ENCODE measurements at places on chromosomes 5 and 9. TPM values are rescaled to one million over a fixed set of nuclear protein-coding genes. Genes with fewer than 3 reads are reported as not detected.

FAM81B gene
- total RNA-seq, result 0.49 TPM

SLC12A7 gene
- 13.7 TPM for total RNA-seq

SOHLH1 gene
- total RNA-seq, result not detected

P4HA2 gene
- total RNA-seq, result 88.9 TPM

PCDHB11 gene
- total RNA-seq, result 3.5 TPM

SIMC1 gene
- 11.6 TPM for total RNA-seq

ANKRD31 gene
- total RNA-seq, result 0.30 TPM

GRCh38 chr5:112738191-112738560 is 491 bp downstream of the APC start:
- DNase-seq, result no peak

GRCh38 chr5:172792701-172793570 is 21.9 kb upstream of the DUSP1 start:
- DNase-seq, result no peak

DNA sequence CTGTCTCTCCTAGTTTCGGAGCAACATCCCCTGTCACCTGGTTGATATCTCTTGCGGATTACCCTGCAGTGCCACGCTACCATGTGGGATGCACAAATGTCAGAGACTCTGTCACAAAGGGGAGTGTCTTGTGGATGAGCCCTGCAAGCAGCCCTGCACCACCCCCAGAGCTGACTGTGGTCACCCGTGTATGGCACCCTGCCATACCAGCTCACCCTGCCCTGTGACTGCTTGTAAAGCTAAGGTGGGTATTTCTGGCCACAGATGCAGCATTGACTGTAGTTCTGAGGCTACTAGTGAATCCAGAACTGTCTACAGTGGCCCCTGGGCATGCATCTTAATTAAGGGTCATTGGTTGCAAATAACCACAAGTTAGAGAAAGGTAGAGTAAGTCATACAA is 50.8 kb downstream of the AQP7 start:
- DNase-seq, result no peak

DNA sequence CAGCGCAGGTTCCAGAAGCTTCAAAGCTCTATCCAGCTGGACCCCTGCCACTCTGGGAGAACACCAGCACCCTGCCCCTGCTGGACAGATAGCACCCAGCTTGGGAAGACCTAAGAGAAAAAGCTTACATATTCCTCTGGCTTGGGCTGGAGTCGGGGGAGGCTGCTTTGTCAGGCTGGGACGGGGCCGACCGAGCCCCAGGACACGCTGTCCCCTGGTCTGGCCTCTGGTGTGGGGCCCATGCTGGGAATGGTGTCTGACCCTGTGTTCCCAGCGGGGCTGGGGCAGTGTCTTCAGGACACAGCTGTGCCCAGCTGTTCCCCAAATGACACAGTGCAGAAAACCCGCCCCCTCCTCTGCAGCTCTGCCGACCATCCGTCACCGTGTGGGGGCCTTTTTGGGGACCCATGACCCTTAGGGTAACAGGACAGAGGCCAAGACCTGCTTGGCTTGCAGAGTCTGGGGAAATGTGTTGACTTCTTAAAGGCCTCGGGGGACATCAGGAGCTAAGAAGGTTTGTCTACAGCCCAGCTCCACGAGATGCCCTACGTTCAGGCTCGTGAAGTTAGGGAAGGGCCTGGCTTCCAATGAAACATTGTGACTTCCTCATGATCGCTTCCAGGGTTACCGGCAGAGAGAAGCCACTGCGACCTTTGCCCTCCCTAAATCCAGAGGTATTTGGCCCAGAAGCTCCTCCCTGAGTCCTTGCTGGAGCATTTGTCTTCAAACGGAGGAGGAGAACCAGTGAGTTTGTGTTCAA is 20.4 kb upstream of the SLC2A6 start:
- no peak for DNase-seq

Data from skin of body (tissue), 3 donors.